ENCODE measurements at places on chromosomes 2 and 18.

GRCh38 chr2:231111987-231112386 is 12.9 kb downstream of the HTR2B start:
- DNase-seq: no peak

DNA sequence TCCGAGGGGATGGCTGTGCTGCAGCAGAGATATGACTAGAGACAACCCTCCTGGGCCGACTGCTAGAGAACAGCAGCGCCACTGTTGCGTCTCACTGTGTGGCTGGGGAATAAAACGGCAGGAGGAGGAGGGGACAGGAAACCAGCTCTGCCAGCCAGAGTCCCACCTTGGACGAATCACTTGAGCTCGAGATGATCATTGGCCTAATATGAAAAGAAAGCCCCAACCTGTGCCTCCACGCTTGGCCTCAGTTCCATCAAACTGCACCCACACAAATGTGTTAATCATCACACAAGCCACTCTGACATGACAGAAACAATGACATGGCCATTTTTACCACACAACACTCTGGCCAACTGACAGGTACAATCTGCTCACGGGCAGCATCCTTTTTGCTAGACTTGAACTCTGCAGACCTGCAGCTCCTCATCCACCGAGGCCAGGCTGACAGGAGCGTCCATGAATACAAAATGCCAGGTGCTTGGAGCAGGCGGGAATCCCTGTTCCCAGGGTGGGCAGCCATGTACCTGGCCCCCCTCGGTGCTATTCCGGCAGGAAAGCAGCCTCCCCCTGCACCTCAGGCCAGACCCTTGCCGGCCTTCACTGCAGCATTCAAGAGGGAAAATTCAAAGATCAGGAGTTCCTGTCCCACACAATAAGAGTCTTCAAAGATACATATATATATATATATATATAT is 52.3 kb downstream of the PARD6G start:
- no peak for DNase-seq

GRCh38 chr2:27906074-27906473 is 15.5 kb downstream of the BABAM2 start:
- no peak for DNase-seq

GRCh38 chr2:146642066-146642465 is 1202.8 kb upstream of the ACVR2A start:
- DNase-seq: no peak

DNA sequence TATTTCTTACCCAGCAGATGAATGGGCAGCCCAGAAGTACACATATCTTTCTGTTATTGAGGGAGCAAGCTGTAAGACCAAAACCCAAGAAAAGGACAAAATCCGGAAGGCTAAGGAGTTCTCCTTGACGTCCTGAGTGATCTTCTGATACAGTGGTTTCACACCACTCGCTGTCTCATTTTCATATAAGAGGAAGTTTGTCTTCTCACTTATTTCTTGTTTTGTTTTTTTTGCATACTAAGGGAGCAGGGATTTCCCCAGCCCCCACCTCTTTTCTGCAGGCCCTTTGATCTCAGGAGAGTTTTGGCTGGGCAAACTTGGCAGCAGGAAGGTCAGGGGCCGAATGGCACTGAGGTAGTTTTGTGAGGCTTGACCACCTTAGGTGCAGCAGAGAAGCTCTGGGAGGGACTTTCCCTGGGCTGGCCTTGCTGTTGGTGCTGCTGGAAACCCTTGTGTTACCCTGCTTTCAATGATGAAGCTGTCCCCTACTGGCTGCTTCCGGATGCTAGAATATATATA is 13.3 kb downstream of the CHRNA1 start:
- no peak for DNase-seq

DNA sequence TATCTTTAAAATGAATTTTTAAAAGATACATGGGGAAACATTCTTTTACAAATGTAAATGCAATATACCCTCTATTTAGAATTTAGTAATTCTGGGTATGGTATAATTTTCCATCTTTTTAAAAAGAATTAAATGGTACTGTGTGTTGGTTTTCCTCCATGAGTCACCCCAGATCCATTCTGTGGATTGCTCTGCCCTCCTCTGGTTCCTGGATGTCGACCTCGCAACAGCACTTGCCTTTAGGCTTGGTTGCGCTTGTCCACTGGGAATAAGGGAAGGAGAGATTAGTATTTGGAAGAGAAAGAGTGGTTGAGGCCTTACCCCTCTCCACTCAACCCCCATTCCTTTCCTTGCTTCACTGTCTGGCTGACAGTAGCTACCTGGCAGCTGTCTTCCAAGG is 90.4 kb downstream of the FTCDNL1 start:
- no peak for DNase-seq

DNA sequence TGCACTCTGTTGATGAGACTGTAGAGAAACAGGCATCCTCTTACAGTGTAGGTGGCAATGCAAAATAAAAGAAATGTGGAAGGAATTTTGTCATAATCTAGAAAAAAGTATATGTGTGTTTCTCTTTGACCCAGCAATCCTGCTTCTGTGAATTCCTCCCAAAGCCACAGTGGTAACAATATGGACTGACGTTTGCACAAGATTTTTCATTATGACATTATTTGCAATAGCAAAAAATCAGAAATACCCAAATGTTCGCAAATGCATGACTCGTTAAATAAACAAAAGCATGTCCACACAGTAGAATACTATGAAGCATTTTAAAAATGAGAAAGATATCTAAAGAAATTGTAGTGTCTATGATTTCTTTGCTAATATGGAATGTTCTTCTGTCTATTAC is 255.2 kb upstream of the NRP2 start:
- DNase-seq: no peak

GRCh38 chr2:146981921-146982320 is 862.9 kb upstream of the ACVR2A start:
- DNase-seq: no peak

DNA sequence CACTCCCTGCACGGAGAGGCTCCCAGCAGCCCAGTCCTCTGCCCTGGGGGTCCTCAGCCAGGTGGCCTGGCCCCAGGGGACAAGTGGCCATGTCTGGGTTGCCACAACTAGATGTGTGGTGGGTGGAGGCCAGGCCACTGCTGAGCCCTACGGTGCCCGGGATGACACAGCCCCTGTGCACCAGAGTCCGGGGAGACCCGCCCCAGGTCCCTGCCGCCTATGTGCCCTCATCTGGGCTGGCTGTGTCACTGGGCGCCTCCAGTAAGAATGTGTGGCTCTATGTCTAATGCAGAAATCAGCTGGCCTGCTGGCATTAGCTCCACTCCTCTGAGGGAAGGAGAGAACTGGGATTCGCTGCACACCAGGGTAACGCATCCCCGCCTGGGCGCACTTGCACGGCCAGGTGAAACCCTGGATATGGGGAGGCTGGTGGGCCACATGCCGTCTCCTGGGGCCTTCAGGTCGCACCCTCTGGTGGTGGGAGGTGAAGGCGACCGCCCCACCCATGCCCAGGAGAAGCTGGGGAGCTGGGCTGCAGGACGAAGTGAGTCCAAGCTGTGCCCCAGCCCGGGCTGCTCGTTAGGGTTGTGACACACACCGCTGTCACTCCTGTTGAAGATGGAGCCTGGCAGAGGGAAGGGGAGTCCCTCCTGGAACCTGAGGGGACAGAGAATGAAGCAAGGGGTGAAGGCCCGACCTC is 136.1 kb downstream of the PTGR3 start:
- no peak for DNase-seq

- DNase-seq: no peak
Measured at GRCh38 chr18:830315-830901, 18.4 kb upstream of the YES1 start.

DNA sequence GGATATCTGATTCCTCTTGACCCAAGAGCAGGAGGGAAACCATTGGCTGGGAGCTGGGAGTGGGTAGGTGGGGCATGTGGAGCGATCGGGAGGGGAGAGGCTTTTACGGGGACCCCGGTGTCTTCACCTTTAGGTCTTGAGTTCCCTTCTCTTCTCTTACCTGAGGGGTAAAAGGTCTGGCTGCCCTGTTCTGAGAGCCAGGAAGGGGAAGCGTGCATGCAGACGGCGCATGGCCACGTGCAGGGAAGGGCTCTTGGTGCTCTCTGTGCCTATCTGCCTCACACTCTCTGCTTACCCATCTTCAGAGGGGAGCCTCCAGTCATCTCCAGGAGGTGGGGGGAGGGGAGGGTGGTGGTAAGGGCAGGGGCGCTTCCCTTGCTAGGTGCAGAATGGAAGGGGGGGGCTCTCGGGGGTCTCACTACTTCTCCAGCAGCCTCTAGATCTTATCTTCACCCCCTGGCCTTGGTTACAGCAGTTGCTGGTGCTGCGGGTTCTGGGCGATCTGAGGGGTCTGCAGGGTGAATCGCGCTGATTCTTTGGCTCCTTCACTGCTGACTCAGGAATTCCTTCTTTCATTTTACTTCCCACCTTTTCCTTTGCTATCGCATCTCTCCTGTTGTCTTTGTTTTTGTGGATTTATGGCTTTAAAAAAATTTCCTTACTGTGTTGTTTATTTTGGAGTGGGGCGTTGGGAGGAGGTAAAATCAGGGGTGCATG is 225.8 kb upstream of the HS6ST1 start:
- no peak for DNase-seq

GRCh38 chr2:39638581-39638980 is 27.1 kb upstream of the TMEM178A start:
- no peak for DNase-seq

DNA sequence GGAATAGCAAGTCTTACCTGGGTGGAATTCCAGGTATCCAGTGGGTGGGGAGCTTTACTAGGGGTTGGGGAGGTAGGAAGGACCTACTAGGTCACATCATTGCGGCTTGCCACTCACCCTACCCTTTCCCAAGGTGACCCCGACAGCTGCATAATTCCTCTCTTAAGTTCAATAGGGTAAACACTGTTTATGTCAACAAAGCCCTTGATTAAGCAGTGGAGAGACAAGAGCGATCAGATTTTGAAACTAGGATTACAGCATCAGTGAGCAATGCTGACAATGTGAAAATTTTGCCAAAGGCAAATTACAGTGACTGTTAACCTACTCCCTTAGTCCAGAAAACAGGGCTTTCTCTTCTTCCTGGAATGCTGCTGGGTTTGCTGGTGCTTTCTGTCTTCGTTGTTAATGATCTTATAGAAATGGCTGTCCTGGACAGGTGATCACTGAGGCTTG is 14.5 kb downstream of the SLC19A3 start:
- DNase-seq: no peak

DNA sequence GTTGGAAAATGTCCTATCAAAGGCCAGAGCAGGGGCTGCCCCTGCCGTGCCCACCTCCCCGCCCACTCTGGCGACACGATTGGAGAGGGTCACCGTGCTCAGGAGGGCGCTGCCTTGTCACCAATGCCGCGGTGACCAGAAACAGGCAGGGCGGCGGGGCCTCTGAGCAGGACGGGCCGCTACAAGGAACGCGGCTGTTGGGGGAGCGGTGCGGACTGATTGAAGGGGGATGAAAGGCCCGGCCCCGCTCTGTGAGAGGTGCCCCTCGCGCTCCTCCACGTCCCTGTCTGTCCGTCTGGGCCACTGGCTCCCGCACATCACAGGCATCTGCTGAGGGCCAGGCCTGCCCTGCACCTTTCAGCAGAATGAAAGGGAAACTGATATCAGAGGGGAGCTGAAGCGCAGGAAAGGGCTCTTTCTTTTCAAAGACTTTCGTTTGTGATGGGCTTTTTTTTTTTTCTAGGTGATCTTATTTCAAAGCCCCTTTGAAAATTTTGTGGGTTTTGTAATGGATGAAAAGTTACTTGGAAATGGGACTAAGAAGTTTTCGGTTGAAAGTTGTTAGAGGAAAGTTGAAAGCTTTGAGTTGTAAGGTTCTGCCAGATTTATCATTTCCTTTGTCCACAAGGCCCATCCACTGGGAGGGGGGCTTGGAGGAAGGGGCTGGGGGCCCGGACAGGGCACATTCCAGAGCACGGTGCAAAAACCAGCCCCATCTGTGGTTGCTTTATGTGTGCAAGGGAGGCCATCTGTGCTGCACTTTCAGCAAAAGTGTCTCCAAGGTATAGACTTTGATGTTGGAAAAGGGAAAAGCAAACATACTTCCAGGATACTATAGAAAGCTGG is 244.2 kb downstream of the KLHL29 start:
- no peak for DNase-seq

GRCh38 chr18:46435031-46435430 is 222.0 kb downstream of the LOXHD1 start:
- DNase-seq: no peak

DNA sequence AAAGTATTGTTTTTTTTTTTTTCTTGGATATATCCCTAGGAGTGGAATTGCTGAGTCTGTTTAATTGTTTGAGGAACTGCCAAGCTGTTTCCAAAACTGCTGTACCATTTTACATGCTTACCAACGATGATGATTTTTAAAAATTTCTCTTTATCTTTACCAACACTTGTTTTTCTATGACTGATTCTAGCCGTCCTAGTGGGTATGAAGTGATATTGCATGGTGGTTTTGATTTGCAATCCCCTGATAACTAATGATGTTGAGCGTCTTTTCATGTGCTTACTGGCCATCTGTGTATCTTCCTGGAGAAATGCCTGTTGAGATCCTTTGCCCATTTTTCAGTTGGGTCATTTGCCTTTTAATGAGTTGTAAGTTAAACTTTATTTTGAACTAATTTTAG is 8.8 kb upstream of the AOX1 start:
- DNase-seq: no peak

DNA sequence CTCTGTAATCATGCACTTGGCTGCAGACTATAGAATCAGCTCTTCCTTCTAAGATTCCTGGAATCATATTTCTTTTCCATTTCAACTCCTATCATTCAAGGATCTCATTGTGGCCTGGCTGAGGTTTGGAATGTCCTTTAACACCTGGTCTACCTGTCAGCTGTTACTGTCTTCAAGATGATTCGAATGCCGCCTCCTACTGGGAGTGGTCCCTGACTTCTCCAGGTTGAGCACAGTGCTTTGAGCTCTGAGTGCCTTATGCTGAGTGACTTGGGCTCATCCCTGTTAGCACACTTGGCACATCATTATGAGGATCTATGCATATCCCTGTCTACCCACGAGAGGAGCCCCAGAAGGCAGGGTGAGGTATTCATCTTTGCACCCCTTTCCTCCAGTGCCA is 87.6 kb downstream of the MARCHF4 start:
- no peak for DNase-seq

DNA sequence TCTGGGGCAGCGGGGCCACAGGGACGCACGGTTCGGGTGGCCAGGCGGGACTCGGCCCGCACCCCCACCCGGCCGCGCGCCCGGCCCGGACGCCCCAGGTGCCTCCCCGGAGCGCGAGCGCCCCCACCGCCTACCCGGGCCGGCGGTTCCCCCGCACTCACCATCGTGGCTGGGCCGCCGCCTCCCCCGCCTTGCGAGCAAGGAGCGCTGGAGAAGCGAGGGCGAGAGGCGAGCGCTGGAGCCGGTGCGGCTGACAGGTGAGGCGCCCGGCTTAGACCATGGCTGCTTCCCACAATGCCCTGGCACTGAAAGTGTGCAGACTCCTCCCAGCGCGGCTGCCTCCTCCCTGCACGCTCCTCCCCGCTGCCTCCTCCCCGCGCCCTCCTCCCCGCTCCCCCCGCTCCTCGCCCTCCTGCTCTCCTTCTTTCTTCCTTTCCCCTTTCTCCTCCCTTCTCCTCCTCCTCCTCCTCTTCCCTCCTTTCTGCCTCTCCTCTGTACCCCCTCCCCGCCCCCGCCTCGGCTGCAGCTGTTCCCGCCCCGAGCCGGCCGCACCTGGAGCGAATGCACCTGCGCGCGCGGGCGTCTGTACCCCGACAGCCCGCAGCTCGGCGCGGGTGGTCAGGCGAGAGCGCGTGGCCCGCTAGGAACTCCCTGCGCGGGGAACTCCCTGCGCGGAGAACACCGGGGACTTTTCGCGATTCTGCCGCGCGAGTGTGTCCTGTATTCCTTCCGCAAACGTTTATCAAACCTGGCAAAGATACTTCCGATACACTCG is at the start of gene AP1S3:
Gene AP1S3, minus strand, starts transcription at position 296 of the 775 bp plus-strand sequence. Its CDS starts 132 bp downstream, at position 164.
- DNase-seq: peak; percentile 84

All from NCI-H1436 (cell line).